Memory B cell (primary cell): ENCODE measurements at places on chromosomes 11 and 22.

GRCh38 chr11:69398529-69399492 lies 82.7 kb upstream of the LINC01488 start:
- no peak for DNase-seq

- DNase-seq = no peak
Measured at GRCh38 chr11:17887779-17888178, 125.1 kb downstream of the SERGEF start.

DNA sequence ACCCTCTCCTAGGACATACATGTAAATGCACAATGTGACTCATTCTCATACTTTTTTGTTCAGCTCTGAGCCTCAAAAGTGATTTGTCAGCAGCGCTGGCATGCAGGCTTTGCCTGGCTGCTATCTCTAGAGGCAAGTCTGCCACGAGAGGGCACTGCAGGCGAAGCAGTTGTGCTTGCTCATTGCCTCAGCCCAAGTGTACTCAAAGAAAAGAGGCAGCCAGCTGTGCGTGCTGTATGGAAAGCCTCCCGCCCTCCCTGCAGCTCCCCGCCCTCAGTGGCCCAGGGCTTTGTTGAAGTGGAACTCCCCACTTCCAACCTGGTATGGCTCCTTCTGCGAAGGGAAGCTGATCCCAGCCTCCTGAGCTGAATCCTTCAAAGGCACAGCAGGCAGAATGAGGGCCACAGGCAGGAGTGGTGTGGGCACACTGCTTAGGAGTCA lies 16.3 kb downstream of the SDHAF2 start:
- peak; percentile 48 for DNase-seq

GRCh38 chr11:33773404-33773986 lies 825 bp downstream of the FBXO3 start:
- no peak for DNase-seq

DNA sequence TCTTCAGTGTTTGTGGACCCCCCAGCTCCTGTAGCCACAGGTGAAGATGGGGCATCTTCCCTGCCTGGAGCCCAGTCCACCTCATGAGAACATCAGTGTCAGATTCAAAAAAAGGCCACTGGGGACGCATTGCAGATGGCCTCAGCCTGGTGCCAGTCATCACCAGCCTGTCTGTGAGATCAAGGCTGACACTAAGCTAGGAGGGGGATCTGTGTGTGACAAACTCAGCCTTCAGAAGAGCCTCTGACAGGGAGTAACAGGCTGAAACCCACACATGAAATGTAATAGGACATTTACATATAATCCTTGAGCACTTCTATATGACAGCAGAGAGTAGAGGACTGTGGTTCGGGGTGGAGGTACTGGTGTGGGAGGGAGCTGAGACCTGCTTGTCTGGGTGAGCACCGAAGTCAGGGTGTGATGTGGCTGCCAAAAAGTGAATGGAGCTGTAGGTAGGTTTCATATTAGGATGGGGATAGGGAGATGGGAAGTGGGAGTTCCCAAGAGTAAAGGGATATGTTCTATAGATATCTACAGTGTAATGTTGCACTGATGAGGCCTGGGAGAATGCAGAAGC lies 20.5 kb upstream of the CCDC134 start:
- no peak for DNase-seq

GRCh38 chr22:25153961-25154666 lies 45.5 kb upstream of the CRYBB3 start:
- no peak for DNase-seq

DNA sequence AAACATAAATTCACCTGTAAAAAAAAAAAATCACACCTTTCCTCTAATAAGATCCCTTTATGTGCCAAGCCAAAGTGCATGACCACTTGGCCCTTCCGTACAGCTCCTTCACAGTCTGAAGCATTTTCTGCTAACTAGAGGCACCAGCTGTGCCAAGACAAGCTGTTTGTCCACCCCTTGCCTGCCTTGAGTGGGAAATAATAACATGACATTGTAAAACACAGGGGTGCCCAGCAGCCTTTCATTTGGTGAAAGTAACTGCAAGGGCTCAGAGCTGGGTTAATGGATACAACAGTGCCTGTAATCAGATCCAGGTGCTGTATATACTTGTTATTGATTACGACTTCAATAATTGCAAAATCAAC lies 59.2 kb downstream of the DDIAS start:
- no peak for DNase-seq

DNA sequence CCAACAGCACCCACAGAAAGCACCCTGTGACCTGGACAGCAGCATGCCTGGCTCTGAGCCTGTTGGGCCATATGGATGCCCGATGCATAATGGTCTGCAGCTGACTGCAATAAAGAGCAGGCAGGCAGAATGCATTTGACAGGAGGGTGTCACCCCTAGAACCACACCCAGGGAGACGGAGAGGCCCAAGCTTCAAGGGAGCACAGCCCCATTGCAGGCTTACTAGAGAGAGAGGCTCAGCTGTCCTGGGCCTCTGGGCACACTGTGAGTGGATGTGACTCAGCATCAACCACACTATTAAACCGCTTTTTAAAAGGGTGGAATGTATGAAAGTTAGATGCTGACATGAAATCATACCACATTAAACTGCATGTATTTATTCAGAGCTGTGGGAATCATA lies 365.3 kb downstream of the CTTN start:
- DNase-seq = no peak

DNA sequence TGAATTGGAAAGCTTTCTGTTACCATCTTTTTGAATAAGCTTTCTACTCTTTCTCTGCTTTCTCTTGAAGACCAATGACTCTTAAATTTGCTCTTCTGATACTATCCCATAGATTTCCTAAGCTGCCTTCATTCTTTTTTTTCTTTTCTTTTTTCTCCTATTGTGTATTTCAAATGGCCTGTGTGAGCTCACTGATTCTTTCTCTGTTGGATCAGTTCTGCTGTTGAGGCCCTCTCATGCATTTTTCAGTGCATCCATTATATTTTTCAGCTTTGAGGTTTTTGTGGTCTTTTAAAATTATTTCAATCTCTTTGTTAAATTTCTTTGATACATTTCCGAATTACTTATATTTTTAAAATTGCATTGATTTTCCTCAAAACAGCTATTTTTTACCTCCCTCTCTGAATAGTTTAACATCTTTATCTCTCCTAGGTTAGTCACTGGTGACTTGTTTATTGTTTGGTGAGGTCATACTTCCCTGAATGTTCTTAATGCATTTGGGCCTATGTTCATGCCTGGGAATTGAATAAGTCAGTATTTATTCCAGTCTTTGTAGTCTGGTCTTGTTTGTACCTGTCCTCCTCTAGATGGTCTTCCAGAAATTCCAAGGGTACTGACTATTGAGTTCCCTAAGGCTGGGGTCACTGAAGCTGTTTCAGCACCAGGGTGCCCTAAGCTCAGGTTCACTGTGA lies 110.6 kb upstream of the SERPIND1 start:
- DNase-seq = no peak

- no peak for DNase-seq
Measured at GRCh38 chr11:117842131-117842941, 17.8 kb upstream of the FXYD2 start.
